Foreskin melanocyte (primary cell): ENCODE measurements at places on chromosomes 3 and 15.

- no peak for DNase-seq
These were observed 68.4 kb downstream of the CRTC3 start for GRCh38 chr15:90598031-90598577.

DNA sequence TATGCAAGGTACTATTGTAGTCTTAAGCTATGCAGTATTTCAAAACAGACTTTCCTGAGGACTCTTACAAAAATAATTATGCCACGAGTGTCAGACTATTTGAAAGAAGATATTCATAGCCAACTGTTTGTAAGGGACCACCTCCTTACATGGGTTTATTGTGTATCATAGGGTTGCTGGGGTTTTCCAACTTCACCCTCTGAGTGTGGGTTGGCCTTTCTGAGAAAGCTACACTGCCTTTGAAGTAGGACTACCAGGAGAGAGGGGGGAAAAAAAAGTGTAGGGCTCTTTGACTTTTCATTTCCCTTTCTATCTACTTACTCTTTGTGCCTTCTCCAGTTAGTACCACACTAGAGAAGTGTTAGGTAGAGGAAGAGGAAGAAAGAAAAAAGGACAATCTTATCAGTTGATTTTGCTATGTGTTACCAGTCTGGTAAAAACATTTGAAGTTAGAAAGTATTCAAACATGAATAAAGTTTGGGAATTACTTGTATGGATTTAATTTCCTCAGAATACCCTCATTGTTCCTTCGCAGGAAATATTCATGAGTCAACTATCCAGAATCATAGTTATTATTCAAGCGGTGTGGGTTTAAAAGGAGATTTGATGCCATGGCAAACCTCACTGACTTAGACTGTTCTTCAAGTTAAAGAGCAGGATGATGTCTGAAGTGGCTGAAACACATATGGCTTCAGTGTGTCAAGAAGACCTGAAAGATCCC, 329.3 kb upstream of the THBS1 start:
- DNase-seq = peak; percentile 68

DNA sequence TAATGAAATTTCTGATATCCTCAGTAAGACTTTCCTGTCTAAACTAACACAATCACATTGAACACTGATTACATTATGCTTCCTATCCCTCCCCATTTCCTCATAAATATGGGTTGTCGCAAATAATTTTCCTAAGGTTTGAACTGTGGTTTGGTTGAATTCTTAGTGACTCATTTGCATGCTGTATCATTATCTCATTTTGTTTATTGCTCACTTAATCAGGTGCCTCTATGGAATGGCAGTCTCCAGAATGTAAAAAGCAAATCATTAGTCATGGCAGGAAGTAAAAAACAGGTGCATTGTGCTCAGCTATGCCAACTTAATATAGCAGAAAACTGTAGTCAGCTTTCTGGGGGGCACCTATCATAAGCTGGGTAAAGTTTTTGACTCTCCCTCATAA, 216.0 kb upstream of the ZBTB20 start:
- no peak for DNase-seq

- DNase-seq = no peak
These were observed 151.9 kb upstream of the FEZF2 start for GRCh38 chr3:62525281-62525680.

GRCh38 chr15:39272901-39273300, 308.0 kb upstream of the THBS1 start:
- DNase-seq = no peak

DNA sequence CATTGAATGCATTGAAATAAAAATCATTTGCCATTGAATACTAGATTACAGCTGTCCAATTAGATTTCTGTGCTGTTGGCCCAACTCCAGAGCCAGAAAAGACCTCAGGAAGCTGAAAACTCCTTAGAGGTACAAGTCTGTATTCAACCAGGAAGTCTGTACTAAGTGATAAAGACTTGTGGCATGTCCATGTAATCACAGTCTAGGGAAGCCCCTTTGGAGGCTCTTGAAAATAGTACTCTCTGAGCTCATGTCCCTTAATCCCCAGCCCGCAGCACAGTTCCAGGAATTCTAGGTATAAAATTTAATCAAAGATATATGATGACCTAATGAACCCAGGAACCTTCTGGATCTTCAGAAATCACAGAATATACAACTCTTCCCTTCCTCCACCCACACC, 279.4 kb downstream of the RSL24D1 start:
- no peak for DNase-seq

DNA sequence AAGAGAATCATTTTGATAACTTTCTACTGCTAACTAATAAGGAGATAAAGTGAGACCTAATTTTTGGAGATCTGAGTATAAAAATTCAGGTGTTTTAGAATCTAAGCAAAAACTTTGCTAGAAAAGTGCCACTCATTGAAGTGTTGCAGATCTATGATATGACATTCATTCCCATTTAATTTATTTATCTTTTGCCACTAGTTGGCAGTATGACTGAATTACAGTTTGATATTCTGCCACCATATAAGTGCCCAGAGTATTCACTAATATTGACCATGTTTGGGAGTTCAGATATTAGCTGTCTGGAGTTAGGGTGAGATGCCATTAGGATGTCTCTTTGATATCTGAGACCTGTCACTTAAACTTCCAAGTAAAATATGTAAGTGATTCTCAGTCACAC, 251.3 kb upstream of the GBE1 start:
- no peak for DNase-seq

GRCh38 chr3:96172917-96173316, 641.5 kb upstream of the EPHA6 start:
- no peak for DNase-seq
